ENCODE measurements at places on chromosomes 5 and 9.

DNA sequence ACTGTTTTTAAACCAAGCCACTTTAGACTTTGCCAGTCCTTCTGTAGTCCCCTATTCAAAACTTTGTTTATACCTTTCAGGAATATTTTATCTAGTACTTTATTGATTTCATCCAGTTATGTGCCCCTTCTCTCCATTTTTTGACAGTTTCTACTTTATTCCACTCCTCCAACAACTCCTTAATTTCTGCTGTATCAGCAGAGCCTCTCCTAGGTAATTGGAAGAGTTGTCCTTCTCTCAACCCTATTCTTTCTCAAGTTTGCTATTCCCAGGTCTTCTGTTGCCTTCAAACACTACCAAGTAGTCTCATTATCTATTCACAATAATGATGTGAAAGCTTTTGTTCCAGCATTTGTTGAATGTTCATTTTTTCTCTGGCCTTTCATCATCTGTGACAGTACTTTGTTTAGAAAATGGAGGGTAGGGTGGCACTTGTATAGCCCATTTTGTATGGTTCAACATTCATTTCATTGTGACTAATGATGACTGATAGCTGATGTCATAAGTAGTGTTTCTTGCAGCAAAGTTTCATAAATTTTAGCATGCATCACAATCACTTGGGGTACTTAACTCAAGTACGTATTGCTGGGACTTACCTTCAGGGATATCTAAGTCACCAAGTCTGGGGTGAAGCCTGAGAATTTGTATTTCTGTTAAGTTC, 204.4 kb upstream of the DMRT1 start:
- DNase-seq, result no peak

GRCh38 chr5:16579142-16579847, 37.5 kb downstream of the RETREG1 start:
- DNase-seq, result no peak

DNA sequence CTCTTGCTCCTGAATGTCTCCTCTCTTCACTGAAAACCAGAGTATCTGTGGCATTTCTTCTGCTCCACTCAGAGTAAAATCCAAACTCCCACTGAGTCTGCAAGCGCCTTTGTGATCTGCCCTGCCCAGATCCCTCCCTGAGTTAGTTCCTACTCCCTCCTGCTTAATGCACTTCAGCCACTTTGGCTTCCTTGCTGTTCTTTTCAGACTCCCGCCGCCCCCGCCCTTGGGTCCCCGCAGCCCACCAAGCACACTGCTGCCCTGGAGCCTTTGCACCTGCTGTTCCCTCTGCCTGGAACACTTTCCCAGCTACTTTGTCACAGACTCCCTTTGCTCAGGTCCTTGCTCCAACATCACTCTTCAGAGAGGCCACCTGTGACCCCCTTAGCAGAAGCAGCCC, 127.2 kb upstream of the SLC25A48 start:
- no peak for DNase-seq

- DNase-seq, result no peak
Observed at GRCh38 chr9:91655215-91655614, 231.6 kb upstream of the NFIL3 start.

Data from stimulated activated CD8-positive, alpha-beta memory T cell treated with anti-CD3 and anti-CD28 coated beads, Interleukin-7, amount 100 ng/mL, for 4 hours (primary cell).